SHP77 (cell line): ENCODE measurements at places on chromosomes 7 and 10.
A peak's percentile ranks its signal among the peaks of the same experiment; 100 is the strongest.

- DNase-seq: no peak
Measured at GRCh38 chr10:68599771-68600040, 39.6 kb downstream of the TET1 start.

DNA sequence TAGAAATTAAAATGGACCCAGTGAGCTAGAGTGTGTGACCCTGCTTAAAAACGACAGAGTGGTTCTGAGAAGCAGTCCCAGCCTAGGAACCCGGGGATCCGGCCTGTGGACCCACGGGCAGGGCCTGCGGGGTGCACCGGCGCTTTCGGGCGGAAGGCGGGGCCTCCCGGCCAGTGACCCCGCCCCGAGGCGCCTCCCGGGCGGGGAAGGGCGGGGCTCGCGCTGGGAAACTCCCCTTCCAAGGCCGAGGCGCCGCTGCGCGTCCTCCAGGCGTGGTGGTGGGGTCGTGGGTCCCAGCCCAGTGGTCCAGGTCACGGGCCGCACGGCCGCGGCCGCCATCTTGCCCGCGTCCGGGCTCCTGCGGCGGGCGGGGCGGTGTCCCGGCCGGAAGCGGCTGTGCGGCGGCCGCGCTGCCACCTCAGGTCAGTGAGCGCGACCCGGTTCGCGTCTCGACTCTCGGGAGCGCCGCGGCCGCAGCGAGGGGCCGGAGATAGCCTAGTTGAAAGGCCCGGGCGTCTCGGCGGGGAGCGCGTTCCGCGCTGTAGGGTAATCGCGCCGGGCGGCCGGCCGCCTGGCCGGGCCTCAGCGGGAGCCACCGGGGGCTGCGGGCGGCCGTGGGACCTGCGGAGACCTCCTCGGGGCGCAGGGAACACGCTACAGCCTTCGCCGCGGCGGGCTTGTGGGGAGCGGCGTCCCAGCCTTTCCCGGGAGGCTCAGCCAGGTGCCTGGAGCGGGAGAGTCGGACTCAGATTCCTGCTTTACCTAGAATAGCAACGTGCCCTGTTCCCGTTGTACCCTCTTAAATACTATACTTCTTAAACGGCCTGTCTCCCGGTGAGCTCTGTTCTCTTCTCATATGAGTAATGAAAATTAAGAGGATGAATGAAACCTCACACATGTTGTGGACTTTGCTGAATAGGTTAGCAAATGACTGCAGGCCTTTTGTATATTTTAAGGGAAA, at the start of gene MIOS:
Gene MIOS (plus strand): TSS at position 234 of the 961 bp plus-strand sequence. CDS start 5,592 bp downstream, outside the sequence.
- DNase-seq: peak; percentile 84

DNA sequence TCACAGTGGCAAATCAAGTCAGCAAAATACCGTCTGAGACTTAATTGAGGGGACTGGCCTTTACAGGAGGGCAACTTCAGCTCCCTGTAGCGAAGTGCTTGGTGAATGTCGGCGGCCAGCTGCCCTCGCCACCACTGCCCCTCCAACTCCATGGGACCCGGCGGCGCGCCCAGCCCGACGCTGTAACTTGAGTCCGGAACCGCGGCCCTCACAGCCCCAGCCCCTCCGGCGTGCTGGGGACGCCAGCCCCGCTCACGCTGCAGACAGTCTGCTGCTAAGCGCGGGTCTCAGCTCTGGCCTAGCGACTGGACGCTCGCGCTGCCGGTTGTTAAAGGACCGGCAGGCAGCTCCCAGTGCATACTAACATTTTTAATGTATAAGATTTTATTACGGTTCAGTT, 113.4 kb upstream of the NUPR2 start:
- no peak for DNase-seq

DNA sequence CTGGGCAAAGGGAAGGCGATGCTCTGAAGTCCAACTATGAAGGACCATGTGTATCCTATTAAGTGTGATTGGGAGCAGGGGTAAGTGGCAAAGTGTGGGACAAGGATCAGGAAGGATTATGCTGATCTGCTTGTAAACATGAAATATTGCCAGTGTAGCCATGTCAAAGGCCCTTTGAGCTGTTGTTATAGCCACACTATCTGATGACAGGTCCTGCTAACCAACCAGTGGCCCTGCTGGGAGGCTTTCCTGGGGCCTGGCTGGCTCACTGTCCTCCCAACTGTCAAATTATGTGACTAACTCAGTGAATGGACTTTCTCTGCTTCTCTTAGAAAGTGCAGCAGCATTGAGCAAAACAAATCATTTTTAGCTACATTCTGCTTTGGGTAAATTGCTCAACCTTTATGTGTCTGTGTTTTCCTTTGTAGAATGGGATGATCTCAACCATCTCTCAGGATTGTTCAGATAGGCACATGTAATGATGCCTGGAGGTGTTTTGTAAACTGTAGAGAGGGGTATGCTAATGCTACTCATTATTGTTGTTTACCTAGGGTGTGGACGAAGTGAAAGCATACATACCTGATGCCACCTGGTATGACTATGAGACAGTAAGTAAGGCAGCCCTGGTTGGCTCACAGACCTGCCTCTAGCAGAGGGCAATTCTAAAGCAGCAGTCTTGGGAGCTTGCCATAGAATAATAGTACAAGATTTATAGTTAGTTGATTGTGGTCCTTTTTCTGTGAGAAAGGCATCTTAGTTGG, 47.4 kb downstream of the MGAM2 start:
- DNase-seq: no peak

- DNase-seq: no peak
Measured at GRCh38 chr7:157977717-157978496, 609.7 kb downstream of the PTPRN2 start.
